Adipocyte (in vitro differentiated cells): ENCODE measurements at places on chromosomes 5 and 9.

- no peak for DNase-seq
Observed at GRCh38 chr9:10946676-10947410, 334.0 kb upstream of the PTPRD start.

DNA sequence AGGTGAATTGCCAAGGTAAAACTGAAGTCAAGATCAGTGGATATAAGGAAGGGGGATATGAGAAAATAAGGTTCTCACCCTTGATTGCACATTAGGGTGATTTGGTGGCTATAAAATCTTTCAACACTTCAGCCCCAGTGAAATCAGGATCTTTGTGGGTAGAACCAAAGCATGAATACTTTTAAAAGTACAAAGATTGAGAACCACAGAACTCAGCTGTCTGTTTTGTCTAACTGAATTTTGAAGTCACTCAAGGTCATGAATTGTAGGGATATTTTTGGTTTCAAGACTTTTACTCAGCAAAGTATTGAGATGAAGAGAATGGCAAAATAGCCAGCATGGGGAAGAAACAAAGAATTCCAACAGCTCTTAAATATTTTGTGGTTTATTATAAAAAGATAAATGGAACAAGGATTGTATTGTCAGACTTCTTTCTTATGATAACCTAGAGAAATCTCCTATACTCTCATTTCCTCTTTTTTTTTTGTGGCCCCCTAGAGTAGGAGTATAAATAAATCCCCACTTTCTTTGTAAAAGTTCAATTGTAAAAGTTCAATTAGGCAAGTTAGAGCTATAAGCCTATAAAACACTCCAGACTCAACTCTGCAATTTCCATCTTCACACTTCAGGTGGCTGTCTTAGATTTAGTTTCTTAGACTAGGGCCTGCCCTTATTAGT is 272.9 kb downstream of the PDE4D start:
- no peak for DNase-seq

GRCh38 chr5:60829490-60830266 is 14.4 kb downstream of the ELOVL7 start:
- no peak for DNase-seq

GRCh38 chr5:15806613-15807012 is 306.6 kb downstream of the FBXL7 start:
- DNase-seq, result no peak

- DNase-seq, result peak; percentile 45
Observed at GRCh38 chr5:75611311-75612225, at the start of gene ANKDD1B. Gene ANKDD1B, plus strand, starts transcription at chr5:75611453. Its CDS starts 182 bp downstream, at chr5:75611635.

DNA sequence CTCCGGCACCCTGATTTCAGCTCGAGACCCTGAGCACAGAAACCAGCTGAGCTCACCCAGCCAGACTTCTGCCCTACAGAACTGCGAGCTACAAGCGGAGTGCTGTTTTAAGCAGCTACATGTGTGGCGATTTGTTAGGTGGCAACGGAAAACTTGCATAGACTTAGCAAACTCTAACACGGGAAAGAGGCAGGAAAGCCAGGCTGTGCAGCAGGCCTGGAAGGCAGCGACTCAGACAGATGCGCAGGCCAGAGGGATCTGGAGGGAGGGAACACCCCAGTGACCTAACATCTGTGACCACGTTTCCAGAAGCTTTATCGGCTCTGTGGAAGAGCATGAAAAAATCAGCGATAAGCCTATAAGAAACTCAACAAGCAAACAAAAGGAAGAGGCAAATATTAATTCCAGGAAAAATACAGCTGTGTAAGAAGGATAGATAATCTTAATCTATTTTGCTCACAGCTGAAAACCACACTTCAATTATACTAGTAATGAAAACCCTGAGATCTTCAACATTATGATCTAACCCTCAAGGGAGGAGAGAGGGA is 11.0 kb downstream of the UBAC1 start:
- DNase-seq, result no peak

GRCh38 chr9:32486839-32487562 is 39.0 kb downstream of the RIGI start:
- DNase-seq, result peak; percentile 39

- peak; percentile 31 for DNase-seq
Observed at GRCh38 chr5:106759581-106759980, 911.2 kb downstream of the EFNA5 start.

DNA sequence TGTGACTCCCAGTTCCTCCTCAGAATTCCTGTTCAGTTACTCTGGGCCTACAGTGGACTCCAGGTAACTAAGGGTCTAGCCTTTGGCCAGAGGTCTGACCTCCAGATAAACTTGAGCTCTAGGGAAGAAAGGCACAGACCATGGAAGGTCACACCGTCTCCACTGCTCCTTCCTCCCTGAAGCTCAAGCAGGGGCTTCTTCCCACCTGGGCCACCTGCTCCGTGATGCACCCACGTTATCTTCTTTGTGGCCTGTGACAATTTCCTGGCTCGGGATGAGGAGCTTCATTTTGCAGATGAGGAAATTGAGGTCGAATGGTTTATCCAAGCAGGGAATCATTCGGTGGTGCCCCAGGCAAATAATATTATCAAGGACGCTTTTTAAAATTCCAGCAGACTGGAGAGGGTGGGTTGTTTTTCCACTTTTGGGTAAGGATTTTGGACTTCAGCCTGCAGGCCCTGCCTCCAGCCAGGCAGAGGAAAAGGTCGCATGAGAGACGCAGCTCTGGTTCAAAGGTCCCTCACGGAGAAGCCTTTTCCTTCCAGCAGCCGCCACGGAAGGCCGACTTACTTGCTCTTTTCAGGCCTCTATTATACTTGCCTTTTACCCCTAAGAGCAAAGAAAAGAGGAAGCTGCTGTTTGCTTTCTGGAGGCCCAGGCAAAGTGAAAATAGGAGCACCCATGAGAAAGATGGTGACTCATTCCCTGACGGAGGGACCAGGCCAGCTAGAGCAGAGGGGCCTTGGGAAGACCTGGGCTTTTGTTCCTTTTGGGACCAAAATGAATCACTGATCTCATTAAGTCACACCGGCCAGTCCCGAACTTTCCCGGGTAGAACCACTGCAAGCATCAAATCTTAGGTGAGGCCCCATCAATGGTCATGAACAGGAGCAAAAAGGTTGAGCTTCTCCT is 22.8 kb upstream of the DUSP1 start:
- peak; percentile 54 for DNase-seq

- no peak for DNase-seq
Observed at GRCh38 chr9:136316271-136316751, 11.0 kb upstream of the GPSM1 start.
